ENCODE measurements at places on chromosomes 7 and 10.
A peak's percentile ranks its signal among the peaks of the same experiment; 100 is the strongest.

DNA sequence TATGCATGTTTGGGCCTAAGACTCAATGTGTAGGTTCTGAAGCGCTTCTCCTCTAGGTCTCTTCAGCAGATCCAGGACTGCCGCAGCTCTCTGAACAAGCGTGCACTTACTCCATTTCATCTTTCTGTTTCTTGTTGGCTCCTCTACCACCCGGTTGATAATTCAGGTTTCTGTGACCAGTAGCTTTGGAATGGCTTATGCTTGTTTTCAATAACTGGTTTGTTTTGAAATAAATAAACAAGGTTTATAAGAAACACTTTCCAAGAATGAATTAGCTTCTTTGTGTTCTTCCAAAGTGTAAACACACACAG, 1.5 kb downstream of the MDFIC start:
- no peak for DNase-seq

DNA sequence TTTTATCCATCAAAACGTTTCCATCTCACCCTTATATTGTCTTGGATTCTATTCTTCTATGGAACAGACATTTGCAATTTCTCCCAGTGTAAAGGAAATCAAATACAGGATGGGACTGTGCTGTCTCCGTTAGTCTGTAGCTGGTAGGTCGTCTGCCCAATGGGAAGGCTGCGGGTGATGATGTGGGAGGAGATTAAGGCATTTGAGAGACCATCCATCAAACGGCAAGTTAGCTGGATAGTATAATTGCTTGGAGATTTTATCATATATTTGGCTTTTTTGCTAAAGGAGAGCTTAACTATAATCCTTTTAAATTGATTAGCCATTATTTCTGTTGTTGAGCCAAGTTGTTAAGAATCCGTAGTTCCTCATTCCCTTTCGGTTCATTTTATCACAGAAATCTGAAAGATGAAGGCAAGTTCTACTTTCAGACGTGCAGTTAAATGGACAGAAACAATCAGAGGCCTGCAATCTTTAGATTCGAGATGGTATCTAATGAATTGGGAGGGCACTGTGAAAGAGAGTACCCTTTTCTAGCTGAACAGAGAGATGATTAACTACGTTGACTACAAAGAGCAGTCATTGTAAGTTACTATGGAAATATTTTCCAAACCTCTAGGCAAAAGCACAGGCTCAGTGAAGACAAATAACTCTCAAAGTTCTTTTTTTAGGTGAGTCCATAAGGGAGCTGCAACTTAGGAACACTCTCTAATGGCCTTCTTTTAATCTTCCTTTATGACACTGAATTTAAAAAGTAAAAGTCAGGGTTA, 253.3 kb upstream of the KIAA1217 start:
- DNase-seq = no peak

GRCh38 chr10:49092477-49092876, 22.8 kb downstream of the VSTM4 start:
- DNase-seq = no peak

DNA sequence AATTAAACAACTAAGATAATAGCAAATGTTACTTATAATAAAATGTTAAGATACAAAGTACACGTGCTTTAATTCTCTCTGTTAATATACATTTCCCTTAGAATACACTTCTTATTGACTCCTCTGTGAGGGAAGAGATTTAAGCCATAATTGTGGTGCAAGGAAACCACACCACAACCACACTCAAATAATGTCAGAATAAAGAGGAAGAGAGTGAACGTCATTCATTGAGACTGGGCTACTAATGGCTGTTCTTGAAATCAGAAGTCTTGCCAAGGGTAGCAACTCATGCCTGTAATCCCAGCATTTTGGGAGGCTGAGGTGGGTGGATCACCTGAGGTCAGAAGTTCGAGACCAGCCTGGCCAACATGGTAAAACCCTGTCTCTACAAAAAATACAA, 10.0 kb downstream of the FAM171A1 start:
- no peak for DNase-seq

DNA sequence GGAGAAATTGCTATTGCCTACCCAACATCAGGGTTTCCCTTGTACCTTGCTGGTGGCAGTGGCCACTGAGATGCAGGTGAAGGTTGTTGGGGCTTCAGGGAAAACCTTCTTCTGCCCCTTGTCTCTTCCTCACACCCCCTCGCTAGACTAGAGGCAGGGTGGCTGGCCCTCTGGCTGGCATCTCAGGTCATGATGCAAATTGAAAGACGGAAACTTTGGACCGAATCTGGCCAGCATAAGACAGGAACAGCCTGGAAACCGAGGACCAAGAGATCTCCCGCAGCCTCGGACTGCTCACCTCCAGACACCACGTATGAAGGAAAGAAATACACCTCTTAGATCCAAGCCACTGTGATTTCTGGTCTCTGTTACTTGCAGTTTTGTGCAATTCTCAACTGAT, 2.9 kb downstream of the SVOPL start:
- no peak for DNase-seq

DNA sequence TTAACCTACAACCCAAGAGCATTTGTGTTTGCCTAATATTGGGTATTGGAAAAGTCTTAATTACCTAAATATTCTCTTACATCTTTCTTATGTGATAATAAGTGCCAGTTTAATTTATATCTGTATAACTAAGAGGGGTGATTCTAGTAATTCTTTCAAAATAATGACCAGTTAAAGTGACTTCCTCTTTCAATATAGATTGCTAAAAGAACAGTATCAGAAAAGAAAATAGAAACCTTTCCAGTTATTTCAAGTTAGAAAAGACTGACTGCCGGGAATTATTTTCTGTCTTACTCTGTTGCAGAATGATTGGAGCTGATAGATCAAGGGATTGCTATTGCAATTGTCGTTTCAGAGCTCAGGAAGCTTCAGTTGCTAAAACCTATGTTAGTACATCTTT, 525.0 kb upstream of the SEMA3D start:
- DNase-seq = no peak

- peak; percentile 44 for DNase-seq
Observed at GRCh38 chr7:142587578-142588191, 161.6 kb upstream of the PRSS1 start.

DNA sequence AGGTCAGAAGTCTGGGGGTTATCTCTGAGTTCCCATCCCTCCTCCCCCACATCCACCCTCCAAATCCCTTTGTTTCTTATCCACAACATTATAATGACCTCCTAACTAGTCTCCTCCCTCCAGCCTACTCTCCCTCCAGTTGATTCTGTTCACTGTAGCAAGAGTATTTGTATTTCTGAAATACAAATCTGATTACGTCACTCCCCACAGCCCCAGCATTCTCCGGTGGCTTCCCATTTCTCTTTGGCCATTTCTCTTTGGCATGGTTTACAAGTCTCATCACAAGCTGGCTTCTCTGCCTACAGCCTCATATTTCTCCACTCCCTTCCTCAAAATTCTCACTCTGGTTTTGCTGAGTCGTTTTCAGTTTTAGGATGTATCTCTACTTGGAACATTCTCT, 24.6 kb upstream of the MRPS33 start:
- no peak for DNase-seq

DNA sequence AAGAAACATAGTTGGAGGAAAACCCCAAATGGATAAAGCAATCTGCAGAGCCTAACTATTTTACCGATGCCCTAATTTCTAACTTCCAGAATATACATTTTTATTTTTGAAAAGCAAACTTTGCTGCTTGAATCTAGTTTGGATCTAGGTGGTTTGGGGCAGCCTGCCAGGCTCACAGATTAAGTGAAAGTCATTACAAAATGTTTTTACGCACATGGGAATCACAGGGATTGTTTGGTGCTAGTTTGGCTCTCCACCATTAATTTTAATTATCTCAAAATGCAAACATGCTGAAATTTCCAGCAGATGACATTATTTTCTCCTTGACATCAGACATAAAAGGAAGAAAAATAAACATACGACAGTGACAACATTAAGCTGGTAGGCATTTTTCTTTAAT, 166.7 kb upstream of the INHBA start:
- DNase-seq = no peak

GRCh38 chr10:48970046-48970445, 30.4 kb upstream of the LRRC18 start:
- DNase-seq = no peak

DNA sequence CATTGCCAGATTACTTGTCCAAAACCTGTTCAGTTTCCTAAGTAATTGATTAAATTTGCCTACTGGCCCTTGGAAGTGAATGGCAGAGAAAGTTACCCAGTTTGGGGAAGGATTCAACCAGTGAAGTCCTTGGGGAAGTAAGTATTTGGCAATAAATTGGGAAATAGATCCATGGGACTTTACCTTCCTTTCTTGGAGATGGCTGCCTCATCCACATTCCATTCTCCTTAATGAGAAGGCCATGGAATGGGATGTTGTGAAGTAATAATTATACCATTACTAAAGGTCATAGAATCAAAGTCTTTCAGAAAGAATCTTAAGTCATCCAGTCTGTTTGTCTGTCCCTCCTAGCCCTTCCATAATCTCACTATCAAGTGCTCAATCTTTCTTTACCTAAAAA, 4.5 kb upstream of the COPG2 start:
- no peak for DNase-seq

DNA sequence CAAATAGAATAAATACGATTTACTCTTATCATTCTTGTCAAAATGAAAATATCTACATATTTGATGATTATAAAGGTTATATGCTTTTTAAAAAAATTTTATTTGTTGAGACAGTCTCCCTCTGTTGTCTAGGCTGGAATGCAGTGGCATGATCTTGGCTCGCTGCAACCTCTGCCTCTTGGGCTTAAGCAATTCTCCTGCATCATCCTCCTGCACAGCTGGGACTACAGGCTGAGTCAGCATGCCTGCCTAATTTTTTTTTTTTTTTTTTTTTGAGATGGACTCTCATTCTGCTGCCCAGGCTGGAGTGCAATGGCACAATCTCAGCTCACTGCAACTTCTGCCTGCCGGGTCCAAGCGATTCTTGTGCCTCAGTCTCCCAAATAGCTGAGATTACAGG, 48.9 kb downstream of the PUS7 start:
- no peak for DNase-seq

DNA sequence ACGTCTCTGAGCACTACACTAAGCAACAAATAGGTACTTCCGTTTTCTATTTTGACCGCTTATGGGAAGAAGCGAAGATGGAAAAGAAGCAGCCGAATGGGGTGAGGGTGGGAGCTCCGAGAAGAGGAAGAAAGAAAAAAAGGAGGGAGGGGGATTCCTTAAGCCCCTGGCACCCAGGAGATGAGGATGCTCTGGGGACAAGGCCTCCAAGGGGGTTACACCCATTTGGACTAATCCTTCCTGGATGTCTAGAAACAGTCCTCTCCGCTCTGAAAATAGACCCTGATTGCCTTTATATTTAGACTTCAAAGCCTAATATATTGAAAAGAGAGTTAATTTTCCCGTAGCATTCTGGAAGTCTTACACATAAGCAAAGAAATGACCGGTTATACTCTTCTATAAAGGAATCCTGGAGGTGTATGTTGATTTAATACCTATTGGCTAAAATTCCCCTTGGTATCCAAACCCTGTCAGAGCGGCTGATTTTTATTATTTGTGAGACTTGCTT, 676 bp upstream of the HTR7 start:
- DNase-seq = no peak

DNA sequence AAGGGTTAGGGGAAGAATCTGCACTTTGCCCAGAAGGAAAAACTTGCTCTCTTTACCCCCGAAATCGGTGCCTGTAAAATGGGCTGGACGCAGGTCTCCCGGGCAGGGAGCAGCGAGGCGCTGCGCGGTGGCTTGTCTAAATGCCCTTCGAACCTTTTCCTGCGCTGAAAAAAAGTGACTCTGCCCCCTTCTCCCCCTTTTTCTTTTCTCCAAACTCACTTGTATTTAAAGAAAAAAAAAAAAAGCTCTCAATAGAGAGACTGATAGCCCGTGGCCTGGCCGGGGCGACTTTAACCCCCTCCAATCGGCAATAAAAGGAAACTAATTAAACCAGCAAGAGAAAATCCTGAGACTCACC, 286 bp downstream of the SP8 start:
- no peak for DNase-seq

GRCh38 chr7:50495746-50496145, 45.6 kb upstream of the FIGNL1 start:
- DNase-seq = no peak

DNA sequence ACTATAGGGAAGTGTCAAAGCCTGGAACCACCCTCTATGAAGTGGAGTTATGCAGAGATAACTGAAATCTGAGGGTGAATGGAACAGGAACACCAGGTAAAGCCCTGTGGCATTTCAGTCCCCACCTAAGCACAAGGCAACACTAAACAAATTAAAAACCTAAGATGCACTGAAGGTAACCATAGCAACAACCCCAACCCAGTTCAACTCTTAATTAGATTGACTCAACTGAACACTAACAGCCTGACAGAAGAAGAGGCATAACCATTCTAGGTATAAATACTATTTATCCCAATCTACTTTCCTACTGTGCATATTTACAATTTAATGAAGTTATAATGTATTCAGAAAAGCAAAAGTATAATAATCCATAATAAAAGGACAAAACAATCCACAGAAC, 9.2 kb upstream of the GIMAP5 start:
- no peak for DNase-seq

DNA sequence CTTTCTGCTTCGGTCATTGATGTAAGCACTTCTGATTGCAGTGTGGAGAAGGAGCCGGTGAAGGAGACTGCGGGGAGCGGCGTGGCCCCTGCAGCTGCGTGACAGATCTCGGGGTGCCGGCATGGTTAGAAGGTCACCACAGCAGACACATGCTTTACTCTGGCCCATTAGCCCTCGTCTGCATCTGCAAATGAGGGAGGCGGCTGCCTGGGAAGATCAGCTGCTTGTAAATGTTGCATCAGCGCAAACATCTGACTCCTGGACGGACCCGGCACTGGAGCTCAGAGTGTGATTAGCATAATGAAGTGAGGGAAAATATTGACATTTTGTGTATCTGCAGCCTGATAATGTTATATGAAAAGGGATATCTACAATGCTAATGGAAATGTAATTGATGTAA, 30.5 kb upstream of the MNX1 start:
- DNase-seq = no peak

DNA sequence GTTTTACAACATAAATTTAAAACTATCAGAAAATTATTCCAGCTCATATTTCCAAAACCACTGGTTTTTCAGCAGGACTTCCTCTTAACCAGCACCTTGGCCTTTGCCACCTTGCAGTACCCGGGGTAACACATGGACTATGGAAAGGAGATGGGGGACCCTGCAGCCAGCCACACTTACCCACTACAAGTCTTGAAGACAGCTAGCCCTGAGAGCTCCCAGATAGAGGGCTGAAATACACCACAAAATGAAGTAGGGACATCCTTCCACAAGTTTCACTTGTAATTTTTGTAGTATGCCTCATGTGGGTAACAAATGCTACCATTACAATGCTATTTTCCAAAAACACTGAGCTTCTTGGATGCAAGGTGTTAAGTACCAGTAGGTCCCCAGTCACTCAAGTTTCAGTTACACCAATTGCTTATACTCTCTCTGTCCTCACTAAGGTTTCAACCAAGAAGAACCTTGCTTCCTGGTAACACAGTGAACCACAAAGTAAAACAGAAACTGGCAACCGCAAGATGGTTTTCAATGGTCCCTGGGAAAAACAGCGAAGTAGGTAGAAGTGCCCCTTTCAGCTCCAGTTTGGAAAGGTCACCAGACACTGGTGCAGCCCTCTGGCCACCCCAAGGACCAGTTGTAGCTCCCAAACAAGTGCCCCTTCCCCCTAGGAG, 110.9 kb downstream of the SGMS1 start:
- peak; percentile 86 for DNase-seq

- no peak for DNase-seq
Observed at GRCh38 chr7:69038915-69039314, 559.4 kb upstream of the AUTS2 start.

GRCh38 chr7:44461387-44461786, 29.1 kb downstream of the NUDCD3 start:
- DNase-seq = peak; percentile 72

- no peak for DNase-seq
Observed at GRCh38 chr10:43336061-43336460, 35.4 kb upstream of the FXYD4 start.

- DNase-seq = no peak
Observed at GRCh38 chr10:27801171-27801785, 55.7 kb upstream of the MKX start.
